NCI-H1930 (cell line): ENCODE measurements at places on chromosomes 2 and 18.

DNA sequence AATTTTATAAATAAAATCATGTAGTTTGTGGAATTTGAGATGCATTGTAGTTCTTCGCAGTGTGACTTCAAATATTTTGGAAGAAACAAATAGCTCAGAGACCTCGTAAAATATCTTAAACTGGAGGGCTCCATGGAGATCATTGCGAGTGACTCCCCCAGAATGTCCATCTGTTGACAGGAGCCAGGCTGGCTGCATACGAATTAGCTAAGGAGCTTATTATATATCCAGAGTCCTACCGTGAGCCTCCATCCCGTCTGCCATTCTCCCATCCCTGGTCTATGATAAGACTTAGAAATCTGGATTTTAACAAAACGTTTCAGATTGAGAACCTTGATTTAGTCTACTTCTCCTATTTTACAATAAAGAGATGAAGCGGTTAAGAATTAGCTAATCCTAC lies 80.2 kb downstream of the MSH2 start:
- no peak for DNase-seq

DNA sequence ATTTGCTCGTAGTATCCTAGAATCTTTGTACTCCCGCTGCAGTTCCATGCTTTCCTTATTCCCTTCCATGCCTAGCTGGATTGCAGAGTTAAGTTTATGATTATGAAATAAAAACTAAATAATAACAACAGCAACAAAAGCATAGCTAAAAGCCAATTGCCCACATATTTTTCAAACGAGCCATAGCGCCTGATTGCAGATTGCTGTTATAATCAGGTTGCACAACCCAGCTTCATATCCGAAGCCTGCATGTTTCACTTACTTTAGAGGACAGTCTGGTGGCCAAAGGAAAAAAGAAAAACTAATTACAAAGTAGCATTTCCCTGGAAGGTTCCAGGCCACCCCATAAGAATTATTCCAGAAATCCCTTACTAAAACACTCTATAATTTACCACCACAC lies 31.9 kb upstream of the PNO1 start:
- no peak for DNase-seq

- DNase-seq, result no peak
Observed at GRCh38 chr2:107808959-107809358, 17.7 kb upstream of the RGPD4 start.

- DNase-seq, result no peak
Observed at GRCh38 chr2:46195819-46196218, 101.4 kb upstream of the EPAS1 start.

- DNase-seq, result no peak
Observed at GRCh38 chr2:236912326-236913120, 173.2 kb upstream of the COPS8 start.

GRCh38 chr2:26757873-26758789 lies 6.0 kb upstream of the SLC35F6 start:
- DNase-seq, result no peak

DNA sequence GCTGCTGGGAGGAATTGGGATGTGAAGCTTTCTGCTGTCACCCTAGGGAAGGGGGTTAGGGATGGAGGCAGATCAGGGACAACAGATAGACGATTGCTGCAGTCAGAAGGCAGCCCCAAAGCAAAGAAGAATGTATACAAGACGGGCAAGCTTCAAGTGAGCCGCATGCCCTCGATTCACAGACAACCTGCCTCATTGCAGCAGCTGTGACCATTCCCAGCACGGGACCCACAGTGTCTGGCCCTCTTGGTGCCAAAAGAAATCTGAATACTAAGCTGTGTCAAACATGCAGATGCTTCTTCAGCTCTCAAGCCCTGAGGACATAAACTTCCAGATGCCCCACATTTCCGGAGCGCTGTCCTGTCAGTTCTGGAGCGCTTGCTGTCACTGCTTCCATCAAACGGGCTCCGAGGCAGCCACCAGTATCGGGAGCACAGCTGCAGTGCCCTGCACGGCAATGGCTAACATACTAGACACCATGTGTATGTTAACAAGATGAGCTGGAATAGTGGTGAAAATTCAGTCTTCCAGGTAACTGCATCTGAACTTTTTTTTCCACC lies 33.8 kb downstream of the PRELID3A start:
- DNase-seq, result no peak

DNA sequence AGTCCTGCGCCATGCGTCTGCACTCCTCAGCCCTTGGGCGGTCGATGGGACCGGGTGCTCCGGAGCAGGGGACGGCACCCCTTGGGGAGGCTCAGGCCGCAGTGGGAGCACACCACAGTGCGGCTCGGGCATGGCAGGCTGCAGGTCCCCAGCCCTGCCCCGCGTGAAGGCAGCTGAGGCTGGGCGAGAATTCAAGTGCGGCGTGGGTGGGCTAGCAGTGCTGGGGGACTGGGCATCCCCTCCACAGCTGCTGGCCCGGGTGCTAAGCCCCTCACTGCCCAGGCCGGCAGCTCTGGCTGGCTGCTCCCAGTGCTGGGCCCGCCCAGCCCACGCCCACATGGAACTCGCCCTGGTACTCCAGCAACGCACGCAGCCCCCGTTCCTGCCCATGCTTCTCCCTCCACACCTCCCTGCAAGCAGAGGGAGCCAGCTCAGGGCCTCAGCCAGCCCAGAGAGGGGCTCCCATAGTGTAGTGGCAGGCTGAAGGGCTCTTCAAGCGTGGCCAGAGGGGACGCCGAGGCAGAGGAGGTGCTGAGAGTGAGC lies 198.3 kb upstream of the CNTNAP5 start:
- DNase-seq, result no peak

DNA sequence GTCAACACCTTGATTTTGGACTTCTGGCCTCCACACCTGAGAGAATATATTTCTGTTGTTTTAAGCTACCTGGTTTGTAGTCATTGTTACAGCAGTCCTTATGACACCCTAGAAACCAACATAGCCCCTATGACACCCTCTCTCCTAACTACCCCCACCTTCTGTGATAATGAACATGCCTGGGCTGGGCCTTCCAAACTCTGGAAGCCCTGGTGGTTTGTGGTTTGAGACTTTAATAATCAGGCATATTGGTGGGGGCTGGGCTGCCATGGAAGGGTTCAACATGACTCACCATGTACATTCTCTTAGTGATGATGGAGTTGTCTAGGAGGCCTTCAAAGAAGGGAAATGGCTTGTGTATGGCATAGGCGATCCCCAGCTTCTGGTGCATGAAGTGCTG lies 3.3 kb downstream of the SP110 start:
- DNase-seq, result no peak

- DNase-seq, result no peak
Observed at GRCh38 chr18:11795916-11796315, 55.3 kb upstream of the CHMP1B start.

DNA sequence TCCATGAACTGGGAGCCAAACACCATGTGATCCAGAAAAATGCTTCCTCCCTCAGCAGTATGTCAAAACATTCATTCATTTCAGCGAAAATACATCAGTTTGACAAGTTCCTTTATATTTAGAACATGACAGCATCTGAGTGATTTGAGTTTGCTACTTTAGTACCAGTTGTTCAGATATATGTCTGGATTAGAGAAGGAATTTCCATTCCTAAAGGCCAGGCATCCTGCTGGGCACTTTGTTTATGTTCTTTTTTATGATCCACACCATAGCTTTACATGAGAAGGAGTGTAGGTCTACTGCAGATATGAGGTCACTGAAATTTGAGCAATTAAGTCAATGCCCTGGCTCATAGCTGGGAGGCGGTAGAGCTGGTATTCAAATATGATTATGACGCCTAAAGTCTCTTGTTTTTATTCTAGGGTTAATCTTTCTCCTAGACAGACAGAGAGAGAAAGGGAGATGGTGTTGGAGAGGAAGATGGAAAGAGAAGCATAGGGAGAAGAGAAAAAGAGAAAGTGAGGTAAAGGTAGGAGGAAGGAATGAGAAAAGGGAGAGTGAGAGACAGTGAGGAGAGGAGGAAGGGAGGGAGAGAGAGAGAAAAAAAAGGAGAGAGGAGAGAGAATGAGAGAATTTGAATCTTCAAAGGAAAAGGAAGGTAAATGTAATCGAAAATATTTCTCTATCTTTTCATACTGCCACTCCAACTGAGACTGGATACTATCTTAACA lies 839.5 kb upstream of the FANCL start:
- no peak for DNase-seq

- no peak for DNase-seq
Observed at GRCh38 chr2:79071078-79071477, 16.7 kb downstream of the REG1B start.

DNA sequence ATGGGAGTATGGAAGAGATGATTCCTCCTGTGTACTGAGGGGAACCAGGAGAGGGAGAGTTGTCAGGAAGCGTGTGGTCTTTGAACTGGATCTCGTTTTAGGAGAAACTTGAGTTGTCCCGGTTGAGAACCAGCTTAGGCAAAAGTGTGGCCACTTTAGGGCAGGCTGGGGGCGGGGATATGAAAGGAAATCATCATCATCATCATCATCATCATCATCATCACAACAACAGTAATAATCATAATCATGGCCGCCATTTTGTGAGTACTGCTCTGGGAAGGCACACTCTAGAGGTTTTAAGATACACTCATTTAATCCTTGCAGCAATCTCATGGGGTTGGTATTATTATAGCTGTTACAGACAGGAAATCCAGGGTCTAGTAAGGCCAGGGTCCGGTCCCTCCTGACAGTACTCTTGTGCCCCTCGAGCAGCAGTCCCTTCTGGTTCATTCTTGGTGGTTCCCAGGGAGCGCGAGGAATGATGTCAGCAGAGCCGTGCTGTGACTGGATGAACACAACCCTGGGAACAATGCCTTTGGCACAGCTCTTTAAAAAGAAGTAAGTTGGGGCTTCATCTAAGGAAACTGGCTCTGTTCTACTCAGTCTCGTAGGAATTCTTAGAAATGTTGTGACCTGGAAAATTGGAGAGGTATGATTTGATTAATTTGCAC lies 33.8 kb downstream of the PARD3B start:
- DNase-seq, result no peak
